ENCODE measurements at places on chromosomes 5 and 9. TPM values are rescaled to one million over a fixed set of nuclear protein-coding genes. Genes with fewer than 3 reads are reported as not detected.

DNA sequence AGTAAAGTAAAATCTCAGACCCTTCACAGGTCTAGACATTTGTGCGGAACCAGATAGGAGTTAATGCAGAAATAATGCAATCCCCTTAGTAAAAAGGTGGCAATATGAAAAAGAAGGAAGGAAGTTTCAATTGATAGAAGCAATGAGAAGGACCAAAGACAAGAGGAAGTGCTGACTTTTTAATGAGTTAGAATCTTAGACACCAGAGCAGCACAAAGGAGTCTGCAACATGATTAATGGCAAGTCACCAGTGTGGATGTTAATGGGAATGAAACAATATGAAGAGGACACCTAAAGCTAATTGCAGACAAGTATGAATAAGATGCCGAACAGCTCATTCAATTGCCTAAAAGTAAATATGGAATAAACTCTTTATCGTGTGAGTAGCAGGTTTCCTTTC, 50.9 kb downstream of the MEGF9 start:
- DNase-seq, result no peak

- DNase-seq, result no peak
Measured at GRCh38 chr5:154862766-154863165, 4.3 kb downstream of the CNOT8 start.

DNA sequence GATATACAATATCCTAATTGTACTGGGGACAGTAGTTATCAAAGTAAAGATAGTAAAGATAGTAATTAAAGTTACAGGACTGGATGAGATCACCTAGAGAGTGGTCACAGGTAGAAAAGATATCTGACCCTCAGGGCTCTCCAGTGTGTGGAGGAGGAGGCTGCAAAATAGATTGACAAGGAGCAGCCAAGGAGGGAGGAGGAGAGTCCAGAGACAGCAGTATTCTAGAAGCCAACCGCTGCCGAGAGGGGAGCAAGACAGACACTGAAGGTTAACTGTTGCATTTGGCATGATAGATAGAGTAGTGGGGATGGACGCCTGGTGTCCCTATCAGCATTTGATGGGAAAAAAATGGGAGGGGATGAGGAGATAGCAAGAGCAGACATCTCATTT, 17.0 kb upstream of the F2RL1 start:
- DNase-seq, result no peak

GRCh38 chr5:134835623-134836022, 10.1 kb upstream of the C5orf24 start:
- no peak for DNase-seq

DNA sequence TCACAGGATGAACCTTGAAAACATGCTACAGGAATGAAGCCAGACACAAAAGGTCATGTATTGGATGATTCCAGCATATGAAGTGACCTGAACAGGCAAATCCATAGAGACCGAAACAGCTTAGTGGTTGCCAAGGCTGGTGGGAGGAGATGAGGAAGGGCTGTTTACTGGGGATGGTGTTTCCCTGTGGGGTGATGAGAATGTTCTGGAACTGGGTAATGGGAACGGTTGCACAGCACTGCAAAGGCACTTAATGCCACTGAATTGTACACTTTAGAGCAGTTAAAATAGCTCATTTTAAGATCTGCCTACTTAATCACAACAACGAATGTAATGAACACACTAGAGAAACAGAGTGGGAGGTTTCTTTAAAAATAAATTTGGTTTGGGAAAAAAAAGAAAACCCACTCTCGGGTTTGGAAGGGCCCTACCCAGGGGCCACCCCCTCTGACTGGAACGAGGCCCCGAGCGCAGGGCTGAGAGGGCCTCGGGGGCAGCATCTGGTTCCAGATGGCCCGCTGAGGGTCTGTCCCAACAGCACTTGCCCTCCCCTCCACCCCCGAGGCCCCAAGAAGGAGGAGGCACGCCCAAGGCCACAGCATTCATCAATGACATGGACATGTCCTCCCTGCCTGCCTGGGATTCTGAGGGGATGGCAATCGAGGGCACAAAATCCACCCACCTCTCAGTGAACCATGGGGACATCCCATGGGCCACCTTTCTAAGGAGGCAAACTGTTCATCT, 31.7 kb downstream of the SARDH start:
- no peak for DNase-seq

- DNase-seq, result no peak
Measured at GRCh38 chr9:33157960-33158842, 8.9 kb downstream of the B4GALT1 start.

HAND1 gene
- total RNA-seq, result 32.2 TPM

PCDHA3 gene
- total RNA-seq, result 1.2 TPM

PGM5 gene
- total RNA-seq, result 104 TPM

NDST1 gene
- 23.3 TPM for total RNA-seq

Data from stomach (tissue), 19 donors.